ENCODE measurements at places on chromosomes 1 and 21.

- DNase-seq: no peak
These were observed 123.4 kb downstream of the SDCCAG8 start for GRCh38 chr1:243379208-243379607.

GRCh38 chr1:246160374-246160773 lies 346.7 kb downstream of the SMYD3 start:
- DNase-seq: no peak

- no peak for DNase-seq
These were observed 5.4 kb downstream of the NEK7 start for GRCh38 chr1:198162091-198162767.

DNA sequence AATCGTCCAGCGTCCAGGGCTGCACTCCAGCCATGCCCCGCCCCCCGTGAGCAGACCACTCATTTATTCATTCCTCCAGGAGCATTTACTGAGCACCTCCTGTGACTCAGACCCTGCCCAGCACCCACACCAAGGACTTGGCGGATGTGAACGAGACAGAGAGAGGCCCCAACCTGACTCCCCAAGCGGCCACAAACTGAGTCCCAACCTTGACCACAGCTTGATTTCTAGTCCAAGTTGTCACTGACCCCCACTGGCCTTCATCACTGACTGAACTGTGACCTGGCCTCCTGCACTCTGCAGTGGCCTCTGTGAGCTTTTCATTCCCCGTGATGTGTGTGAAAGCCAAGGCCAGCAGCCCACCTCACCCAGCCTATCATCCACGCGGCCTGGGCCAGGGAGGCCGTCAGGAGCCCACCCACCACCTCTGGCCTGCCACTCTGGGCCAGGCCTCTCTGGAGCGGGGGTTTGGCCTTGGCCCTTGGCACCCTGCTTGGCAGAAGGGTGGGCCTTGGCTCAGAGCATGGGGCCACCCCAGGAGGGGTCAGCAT lies 19.3 kb upstream of the RUNX3 start:
- no peak for DNase-seq

- DNase-seq: no peak
These were observed 4.2 kb upstream of the CCDC28B start for GRCh38 chr1:32195972-32196823.

- peak; percentile 89 for DNase-seq
These were observed 93.4 kb upstream of the CSF3R start for GRCh38 chr1:36576118-36576517.
